ENCODE measurements at places on chromosomes 12 and 14.

DNA sequence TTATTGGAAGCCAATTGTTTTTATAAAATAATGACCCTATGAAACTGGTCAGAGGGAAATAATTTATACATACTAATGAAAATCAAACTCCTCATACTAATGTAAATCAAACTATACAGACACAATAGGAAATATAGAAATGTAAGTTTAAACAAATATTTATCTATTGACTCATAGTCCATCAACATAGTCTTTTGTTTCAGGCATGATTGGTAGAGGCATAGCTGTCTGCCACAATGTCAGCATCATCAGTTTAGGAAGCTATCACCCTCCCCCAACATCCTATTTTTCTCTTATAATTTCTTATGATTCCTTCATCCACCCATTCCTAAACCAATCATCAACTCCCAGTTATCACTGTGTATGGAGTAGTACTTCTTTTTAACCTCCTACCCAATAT lies 117.7 kb downstream of the SLC38A6 start:
- DNase-seq = no peak

DNA sequence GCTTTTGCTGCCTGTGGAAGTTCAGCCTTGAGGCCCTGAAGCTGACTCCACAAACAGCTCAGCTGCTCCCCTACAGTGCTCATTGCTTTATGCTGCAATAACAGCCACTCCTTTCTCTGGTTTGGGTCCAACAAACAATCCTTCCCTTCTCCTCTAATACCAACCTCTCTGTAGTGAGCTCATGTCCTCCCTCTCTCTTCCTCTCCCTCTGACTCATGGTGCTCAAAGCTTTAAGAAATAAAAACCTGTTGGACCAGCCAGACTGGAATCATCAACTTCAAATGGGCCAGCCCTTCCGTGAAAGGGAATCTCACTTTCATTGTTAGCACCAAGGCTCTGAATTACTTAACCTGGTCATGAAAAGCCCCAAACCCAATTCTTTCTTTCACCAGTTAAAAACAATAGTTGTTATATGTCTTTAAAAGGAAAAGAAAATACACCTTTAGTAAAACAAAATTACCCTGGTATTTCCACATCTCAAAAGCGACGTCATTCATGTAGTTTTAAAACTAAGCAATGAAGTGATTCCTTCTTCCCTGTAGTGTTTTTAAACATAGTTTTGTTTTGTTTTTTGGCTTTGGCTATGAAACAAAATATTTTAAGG lies 126.4 kb downstream of the DUSP6 start:
- peak; percentile 17 for DNase-seq

DNA sequence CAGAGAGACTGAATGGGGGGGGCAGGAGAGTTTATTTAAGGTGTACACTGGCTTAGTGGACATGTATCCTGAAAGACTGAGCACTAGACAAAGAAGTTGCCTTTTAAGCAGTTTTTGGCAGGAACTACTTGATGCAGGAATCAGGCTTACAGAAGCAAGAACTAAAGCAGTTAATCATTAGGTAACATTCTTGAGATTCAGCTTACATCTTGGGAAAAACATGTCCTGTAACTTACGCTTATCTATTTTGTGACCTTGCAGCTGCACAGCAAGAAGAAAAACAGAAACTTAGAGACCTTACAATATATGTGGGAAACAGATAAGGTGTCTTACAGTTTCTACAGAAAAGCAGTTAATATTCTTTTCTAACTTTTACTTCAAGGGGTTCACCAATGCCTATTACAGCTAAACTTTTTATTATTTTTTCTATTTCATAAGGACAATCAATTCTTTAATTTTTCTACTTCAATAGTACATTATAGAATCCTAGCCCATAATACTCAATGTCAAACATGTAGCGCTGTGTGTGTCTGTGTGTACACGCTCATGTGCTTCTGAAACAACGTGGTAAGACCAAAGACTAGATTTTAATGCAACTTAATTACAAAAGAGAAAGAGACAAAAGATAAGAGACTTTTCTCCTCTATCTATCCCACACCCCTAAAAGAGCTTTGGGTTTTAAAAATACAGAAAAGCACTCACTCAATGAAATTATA lies 276.9 kb downstream of the PRKD1 start:
- DNase-seq = no peak

- DNase-seq = no peak
These were observed 54.2 kb downstream of the PPP1R36 start for GRCh38 chr14:64604001-64604400.

GRCh38 chr12:46209914-46210872 lies 58.6 kb downstream of the SLC38A1 start:
- DNase-seq = peak; percentile 57

DNA sequence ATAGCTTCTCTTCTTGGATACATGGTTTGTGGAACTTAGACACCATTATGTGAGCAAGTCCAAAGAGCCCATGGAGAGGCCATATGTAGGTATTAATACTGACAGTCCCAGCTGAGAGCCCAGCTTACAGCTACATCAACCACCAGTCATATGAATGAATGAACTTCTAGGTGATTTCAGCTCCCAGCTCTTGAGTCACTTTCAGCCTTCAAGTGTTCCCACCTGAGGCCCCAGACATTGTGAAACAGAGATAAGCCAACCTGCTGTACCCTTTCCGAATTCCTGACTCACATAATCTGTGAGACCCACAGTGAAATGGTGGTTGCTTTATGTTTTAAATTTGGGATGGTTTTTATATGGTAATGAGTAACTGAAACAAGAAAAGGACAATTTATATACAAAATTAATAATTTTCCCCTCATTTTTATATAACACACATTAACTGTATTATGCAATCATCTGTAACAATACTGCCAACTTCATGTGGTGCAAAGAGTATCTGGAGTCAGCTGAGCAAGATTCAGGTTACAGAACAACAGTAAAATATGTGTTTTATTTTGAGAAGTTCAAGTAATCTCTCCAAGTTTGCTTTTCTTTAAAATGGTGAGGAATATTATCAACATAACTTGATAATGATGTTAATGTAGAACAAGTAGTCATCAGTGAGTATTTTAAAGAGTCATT lies 27.7 kb upstream of the FBXO33 start:
- no peak for DNase-seq

- no peak for DNase-seq
These were observed 458.3 kb downstream of the ETNK1 start for GRCh38 chr12:23083267-23083666.

- DNase-seq = no peak
These were observed 63.0 kb downstream of the CLMN start for GRCh38 chr14:95256776-95257060.

DNA sequence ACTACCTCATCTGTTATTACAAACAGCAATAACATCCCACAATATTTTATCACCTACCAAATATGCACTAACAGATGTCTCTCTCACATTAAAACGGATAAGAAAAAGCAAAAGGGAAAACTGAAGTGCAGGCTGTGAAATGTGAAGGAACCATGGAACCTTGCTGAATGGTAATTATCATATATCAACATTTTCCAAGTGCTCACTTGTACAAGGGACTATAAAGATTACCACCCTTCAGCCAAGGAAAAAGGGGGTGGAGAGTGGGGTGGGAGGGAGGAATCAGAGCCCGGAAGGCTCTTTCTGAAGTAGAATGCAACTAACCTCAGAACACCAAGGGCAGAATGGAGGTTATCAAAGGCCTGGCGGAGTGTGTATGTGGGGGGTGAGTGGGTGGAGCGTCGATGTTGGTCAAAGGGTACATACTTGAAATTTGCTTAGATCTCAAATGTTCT lies 1.2 kb downstream of the SNX6 start:
- DNase-seq = no peak

DNA sequence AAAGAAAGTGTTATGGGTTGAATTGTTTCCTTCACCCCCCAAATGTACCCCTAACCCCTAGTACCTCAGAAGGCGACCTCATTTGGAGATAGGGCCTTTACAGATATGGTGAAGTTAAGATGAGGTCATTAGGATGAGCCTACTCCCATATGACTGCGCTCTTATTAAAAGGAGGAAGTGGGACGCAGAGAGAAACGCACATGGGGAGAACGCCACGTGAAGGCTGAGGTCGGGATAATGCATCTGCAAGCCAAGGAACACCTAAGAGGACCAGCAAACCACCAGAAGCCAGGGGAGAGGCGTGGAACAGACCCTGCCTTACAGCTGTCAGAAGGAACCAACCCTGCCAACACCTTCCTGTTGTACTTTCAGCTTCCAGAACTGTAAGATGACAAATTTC lies 1.7 kb upstream of the NRIP2 start:
- no peak for DNase-seq

DNA sequence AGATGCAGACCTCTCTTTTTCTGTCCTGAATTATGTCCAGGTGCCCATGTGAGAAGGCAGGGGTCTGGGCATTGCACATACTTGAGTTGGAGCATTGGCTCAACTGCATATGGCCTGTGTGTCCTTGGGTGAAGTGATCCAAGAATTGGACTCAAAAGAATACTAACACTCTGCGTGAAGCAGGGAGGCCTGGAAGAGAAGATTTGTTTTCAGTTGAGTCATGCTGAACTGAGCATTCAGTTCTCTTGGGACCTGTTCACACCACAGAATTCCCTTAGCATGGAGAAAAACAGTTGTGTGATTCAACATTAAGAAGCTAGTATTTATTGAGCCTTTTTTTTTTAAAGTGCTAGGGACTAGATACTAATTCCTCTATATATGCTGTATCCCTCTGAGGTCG lies 164.7 kb upstream of the TBX3 start:
- no peak for DNase-seq

DNA sequence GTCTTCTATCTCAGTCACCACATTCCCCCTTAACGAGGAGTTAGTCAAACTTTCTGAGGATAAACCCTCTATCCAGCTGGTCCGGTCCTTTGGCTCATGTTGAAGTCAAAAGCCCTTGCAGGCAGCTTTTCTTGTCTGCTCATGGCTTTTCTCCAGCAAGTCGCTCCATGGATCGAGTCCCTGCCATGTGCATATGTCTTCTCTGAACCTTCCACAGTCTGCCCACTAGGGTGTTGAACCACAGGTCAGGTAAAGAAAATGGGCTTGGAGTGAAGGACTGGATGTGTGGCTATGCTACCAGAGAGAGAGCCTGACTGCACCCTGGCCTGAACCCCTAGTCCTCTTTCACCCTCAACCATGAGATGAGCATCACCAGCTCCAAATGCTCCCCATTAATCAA lies 22.8 kb downstream of the C14orf132 start:
- no peak for DNase-seq
